Fibroblast of skin of right quadriceps (primary cell): ENCODE measurements at places on chromosomes 1 and 21.
A peak's percentile ranks its signal among the peaks of the same experiment; 100 is the strongest.

DNA sequence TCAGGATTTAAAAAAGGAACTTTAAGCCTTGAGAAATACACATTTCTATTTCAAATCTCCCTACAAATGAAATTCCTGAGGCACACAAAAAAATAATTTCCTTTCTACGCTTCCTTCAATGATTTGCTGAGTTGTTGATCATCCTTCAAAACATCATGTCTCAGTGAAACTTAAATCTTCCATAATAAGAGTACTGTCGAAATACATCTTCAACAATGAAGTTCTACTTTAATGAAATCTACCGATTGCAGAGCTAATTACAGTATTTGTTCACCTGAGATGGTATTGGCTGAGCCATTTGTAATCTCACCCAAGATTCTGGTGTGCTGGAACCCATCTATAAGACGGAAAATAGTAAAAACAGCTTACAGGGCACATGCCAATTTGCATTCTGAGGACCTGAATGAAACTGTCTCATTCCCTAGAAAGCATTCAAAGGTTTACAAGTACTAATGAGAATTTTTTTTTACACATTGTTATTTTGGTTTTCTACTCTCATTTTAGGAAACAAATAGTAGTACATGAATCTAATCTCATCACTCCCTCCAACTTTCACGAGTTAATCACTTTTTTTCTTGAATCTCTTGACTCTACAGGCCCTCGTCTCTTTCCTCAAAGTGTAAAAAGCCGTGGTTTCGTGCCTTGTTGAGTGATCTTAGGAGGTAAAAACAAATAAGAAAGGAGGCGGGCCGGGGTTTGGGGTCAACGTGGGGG is 1.1 kb downstream of the CHML start:
- peak; percentile 28 for DNase-seq

DNA sequence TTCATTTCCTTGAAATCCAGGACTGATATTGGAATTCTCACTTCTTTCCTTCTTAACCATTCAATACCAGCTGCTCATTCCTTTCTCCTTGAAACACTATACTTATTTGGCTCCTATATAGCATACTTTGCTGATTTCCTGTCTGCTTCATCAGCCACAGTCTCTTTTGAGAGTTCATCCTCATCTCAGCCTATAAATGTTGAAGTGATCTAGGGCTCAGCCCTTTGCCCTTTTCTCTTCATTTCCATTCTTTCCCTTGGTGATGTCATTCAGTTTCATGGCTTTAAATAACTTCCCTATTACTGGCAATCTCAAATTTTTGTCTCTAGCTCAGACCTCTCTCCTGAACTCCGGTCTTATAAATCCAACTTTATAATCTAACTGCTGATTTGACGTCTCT is 24.1 kb upstream of the RABGAP1L start:
- DNase-seq, result no peak

DNA sequence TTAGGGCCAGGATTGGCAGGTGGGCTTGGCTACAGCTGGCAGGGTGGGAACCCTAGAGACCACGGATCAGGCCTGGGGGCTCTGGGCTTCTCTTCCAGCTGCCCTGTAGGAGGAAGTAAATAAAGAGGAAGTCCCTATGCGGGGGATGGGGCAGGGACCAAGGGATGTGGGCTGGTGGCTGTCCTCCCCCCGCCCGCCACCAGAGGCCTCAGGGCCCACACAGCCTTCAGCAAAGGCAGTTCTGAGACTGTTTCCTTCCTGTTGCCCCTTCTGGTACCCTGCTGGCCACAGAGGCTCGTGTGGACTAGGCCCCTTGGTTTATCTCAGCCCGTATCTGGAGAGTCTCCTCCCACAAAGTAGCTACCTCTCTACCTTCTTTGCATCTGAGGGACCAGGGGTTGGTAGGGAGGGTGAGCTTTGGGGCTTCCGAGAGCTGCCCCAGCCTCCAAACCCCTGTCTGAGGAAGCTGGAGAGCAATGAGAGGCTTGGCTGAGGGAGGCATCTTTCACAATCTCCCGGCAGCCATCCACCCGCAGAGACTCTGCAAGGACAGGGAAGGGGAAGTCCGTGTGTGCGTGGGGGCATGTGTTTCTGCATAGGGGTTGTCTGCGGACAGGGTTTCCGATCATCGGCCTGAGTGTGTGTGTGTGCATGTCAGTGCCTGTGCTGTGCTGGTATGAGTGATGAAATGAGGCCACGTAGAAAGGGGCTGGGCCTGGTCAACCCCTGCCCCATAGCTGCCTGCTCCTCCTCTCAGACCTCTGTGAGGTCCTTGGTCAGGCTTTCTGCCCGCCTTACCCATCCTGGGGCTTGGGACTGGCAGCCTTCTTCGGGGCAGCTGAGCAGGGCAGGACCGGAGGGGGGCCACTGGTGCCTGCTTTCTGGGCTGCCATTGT is 12.5 kb downstream of the RPS6KA1 start:
- peak; percentile 29 for DNase-seq

GRCh38 chr1:111582016-111582415 is 37.6 kb upstream of the RAP1A start:
- DNase-seq, result no peak

DNA sequence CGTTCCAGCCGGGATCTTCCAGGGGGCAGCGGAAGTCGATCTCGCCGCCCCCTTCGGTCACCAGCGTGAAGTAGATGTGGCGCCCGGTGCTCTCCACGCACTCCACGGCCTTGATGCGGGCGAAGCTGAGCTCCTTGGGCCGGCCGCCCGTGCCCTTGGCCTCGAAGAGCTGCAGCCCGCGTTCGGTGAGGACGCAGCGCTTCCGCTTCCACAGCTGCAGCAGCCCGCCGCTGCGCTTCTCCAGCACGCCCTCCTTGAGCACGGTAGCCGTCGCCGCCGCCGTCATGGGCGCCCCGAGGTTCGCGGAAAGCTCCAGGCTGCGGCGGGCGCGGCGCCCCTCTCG is 516 bp downstream of the PHLDA3 start:
- DNase-seq, result no peak

GRCh38 chr1:55612988-55613387 is 397.8 kb upstream of the USP24 start:
- DNase-seq, result peak; percentile 82
